ENCODE measurements at places on chromosomes 2 and 18.
A peak's percentile ranks its signal among the peaks of the same experiment; 100 is the strongest.

DNA sequence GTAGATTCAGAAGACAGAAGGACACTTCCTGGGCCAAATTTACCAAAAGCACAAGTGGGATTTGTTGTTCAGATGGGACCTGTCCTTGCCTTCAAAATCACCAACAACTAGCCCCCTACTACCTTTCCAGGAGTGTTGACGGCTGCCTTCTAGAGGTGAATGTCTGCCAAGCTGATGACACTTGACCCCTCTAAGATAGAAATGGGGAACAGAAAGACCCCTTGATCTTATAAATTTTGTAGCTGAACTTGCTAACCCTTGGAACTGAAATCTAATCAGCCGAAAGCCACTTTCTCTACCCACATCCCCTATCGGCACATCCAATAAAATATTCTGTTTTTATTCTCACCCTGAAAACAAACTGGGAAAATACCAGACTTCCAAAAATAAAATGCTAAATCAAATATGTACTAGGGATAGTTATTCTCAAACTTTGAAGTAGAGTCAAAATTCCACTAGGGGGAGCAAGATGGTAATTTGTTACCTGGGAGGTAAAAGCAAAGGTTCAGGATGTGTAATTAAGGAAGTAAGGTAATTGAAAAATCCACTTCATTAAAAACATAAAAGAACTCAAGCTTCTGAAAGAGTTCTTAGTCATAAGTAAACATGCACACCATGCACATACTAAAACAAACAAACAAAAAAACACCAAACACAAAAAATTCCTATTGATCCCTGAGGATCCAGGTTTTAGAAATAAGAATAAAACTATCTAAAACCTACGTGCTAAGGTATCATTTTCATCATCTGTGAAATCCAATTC lies 119.2 kb downstream of the ANKRD44 start:
- no peak for DNase-seq

GRCh38 chr2:120204022-120204405 lies 19.2 kb downstream of the TMEM185B start:
- DNase-seq: no peak

GRCh38 chr18:76426737-76427305 lies 68.2 kb downstream of the ZNF516 start:
- DNase-seq: no peak

- no peak for DNase-seq
Measured at GRCh38 chr2:74515981-74516633, 1.9 kb downstream of the TLX2 start.

DNA sequence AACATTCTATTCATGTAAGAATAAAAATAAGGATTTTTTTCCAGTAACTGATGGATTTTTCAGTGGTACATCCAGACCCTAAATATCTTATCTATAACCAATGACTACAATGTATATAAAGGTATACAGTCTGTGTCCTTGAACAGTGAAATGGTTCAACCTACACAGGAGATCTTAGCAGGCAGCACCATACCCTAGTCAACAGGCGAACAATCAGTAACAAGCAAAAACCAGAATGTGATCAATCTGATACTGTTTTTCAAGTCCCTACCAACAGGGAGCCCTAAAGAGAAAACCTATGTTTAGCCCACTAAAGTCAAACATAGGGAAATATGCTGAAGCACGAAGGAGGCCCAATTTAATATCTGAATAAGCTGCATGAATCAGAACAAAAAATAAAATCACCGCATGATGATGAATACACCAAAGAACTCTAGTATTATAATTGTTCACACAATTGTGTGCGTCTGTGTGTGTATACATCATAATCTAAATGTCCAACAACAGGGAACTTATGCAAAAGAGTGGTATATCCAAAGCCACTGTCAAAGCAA lies 26.0 kb downstream of the PTPN2 start:
- DNase-seq: no peak

GRCh38 chr18:44320619-44321460 lies 359.8 kb upstream of the SETBP1 start:
- DNase-seq: no peak

DNA sequence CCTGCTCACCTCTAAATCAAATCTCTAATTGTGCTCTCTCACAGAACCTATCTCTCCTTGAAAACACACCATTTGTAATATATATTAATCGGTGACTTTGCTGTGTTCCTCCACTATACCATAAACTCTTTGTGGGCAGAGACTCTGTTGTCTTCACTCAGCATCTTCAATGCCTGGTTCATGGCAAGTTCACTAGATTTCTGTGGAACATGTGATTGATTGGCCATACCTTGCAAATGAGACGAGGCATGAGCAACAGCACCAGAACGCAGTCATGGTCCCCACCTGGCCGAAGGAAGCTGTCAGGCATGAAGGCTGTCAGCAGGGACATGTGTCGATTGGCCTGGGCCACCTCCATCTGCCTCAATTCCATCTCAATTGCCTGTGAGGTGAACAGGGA lies 11.6 kb downstream of the DCTN1 start:
- no peak for DNase-seq

GRCh38 chr18:49015886-49016647 lies 65.3 kb upstream of the SMAD7 start:
- no peak for DNase-seq

DNA sequence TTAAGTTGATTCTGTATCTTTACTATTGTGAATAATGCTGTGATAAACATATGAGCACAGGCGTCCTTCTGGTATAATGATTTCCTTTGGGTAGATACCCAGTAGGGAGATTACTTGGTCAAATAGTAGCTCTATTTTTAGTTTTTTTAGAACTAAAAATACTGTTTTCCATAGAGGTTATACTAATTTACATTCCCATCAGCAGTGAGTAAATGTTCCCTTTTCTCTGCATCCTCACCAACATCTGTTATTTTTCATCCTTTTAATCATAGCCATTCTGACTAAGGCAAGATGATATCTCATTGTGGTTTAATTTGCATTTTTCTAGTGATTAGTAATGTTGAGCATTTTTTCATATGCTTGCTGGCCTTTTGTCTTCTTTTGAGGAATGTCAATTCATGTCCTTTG lies 35.1 kb downstream of the PMS1 start:
- peak; percentile 43 for DNase-seq

GRCh38 chr2:28401411-28401810 lies 8.8 kb downstream of the FOSL2 start:
- no peak for DNase-seq

DNA sequence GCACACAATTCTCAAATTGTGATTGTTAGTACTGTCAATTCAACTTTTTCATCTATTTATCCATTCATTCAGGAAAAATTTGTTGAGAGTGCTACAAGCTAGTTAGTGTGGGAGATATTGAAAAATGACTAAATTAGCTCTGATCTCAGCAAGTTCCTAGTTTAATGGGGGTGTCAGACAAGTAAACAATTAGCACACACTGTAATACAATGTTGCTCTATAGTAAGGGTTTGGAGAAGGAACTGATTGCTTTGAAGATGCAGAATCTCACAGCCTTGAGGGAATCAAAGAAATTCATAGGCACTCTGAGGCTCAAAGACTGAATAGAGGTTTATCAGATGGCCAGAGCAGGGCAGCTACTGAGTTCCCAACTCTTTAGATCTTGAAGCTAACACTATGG lies 6.8 kb upstream of the CCNYL1 start:
- DNase-seq: no peak

DNA sequence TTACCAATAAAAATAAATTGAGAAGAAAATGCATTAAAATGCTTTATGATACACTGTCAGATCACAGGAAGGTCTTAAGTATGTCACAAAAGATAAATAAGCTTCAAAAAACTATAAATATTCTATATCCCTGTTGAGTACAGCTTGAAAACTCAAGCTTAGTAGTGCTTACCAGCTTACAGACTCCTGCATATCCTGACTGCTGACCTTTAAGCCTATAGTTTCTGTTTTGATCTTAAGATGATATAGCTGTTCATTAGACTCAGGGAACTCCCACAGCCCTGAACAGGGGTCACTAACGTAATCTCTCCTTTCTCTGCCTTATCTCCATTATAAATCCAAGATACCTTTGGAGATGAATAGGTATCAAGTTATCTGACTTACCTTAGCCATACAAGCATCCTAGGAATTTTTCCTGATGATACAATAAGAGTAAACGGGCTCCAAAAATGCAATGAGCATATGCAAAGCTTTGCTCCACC lies 93.7 kb upstream of the RBBP8 start:
- DNase-seq: no peak

DNA sequence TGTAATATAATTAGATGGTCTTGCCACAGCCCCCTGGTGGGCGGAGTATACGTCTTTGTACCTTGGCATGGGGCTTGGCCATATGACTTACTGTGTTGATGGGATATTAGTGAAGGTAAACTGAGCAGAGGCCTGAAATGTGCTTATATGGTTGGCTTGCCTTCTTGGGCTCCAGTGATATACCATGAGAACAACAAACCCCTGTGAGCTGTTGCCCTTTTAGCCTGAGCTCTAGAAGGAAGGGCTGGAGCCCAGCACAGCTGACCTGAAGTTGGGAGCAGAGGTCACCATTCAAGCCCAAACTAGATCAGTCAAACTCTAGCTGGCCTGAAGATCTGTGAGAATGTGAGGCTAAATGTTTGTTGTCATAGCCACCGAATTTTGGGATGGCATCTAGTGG lies 75.2 kb upstream of the CD302 start:
- DNase-seq: no peak

DNA sequence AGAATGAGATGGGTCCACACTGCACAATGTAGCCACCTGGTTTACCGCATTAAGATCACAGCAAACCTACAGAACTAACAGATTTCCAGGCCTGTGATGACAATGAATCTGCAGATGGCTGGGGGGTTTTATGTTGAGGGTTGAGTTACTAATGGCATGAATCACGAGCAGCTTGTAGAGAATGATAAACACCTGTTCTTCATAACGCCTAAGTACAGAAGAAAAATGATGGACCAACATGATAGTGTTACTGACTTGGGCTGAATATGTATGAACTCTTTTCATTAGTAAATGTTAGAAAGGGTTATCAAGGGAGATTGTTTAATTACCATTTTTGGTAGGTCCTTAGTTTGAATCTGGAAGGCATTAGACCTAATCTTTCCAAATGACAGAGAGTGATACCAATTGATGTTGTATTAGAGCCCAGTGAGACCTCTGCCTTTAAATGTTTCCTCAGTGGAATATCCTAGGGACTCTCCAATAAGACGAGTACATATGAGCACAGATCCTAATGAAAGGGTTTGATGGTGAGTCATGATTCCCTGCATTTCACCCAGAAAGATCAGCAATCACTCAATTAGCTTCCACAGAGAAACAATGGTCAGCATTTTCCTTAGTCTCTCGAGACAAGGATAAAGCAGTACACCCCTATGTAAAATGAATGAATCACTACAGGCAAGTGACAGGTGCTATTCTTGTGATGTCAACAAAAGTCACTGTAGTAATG lies 243.8 kb downstream of the DLGAP1 start:
- DNase-seq: no peak

GRCh38 chr2:128198656-128199055 lies 107.7 kb downstream of the UGGT1 start:
- DNase-seq: no peak
